ENCODE measurements at places on chromosomes 13 and 19.
A peak's percentile ranks its signal among the peaks of the same experiment; 100 is the strongest.

DNA sequence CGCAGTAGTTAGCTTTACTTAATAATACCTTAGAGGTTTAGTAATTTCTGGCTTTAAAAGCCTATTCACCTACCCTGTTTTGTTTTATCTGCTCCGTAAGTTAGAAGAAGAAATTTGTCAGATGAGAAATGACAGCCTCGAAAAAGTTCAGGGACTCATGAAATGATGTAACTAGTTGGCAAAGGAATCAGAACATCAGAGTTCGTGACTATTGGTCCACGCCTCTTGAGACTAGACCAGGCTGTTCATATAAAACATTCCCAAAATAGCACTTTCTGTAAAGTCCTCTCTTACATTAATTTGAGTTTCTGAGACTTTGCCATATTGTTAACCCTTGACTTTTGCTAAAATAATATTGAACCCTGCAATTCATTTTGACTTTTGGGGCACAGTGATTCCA, 92.0 kb downstream of the HS6ST3 start:
- DNase-seq = peak; percentile 14

- DNase-seq = peak; percentile 97
Measured at GRCh38 chr19:57240311-57241090, at the start of gene ZNF805. Gene ZNF805, plus strand, starts transcription at chr19:57240632. Its CDS starts 260 bp downstream, at chr19:57240892.

DNA sequence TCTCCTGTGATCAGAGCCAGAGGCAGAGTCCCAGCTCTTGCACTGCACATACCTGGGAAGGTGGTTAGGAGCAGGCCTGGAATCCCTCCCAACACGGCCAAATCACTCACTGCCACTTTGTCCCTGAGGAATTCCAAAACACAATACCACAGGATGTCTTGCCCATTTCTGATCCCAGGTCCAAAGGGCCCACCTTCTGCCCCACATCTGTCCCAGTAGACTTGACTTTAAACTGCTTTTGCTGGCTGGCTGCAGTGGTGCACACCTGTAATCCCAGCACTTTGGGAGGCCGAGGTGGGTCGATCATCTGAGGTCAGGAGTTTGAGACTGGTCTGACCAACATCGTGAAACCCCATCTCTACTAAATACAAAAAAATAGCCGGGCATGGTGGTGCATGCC, 18.9 kb downstream of the ZNF536 start:
- DNase-seq = no peak

GRCh38 chr13:36715841-36716240, 42.0 kb downstream of the SERTM1 start:
- no peak for DNase-seq

DNA sequence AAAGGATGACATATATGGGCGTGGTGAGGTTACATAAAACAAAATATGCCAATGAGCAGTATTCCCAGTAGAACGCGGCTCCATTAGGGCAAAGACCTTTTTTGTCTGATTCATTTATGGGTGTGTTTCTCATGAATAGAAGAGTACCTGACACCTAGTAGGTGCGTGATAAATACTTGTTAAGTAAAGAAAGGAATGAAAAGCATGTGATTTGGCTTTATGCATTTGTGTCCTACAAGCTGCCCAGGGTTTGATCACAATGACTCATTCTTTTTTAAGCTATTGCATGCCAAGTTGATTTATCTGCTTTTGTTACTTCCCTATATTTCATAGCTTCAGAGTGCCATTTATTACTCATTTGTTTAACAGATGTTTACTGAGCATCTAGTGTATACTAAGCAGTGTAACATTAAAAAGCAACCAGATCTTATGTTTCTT, 19.1 kb upstream of the KCTD4 start:
- no peak for DNase-seq

DNA sequence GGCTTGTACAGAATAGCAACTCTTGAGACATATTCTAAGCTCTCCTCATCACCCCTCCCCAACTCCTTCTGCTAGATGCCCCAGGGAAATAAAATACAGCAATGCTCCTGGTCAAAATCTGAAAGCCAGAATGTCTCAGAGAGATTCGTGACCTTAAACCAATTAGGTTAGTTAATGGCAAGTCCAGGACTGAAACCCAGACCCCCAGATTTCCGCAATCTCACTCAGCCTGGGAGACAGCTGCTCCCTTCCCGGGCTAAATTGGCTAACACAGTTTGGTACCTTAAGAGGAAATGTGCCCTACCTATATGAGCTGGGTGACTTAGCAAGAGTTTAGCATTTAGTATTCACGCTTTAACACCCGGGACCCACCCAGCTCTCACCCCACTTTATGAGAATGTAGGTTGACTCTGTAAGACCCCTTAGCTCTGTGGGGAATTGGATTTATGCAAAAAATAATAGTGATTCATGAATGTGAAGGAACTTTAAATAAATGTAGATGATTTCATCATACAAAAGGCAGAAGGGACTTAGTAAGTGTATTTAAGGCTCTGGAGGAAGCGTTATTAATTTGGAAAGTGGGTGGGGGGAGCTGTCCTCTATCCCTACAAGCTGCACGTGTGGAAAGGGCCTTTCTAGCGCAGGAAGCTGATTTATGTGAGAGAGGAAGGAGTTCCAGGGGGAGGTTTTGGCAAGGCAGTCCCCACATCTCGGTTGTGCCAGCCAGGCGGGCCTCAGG, 1.1 kb downstream of the DLEU7 start:
- DNase-seq = peak; percentile 51

DNA sequence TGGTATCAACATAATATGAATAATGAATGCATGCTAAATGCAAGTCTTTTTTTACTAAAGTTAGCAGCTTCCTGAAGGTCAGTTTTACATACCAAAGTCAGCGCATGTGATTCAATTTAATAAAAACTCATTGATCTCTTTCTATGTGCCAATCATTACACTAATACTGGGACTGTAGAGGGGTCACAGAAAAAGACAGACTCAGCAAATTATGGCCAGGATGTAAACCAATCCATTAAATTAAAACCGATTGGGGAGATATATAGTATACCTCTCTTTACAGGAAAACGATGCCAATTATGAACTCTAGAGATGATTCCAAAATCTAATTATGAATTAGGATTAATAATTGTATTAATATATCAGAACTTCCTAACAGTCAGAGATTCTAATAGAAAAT, 624.4 kb upstream of the PCDH20 start:
- DNase-seq = no peak

DNA sequence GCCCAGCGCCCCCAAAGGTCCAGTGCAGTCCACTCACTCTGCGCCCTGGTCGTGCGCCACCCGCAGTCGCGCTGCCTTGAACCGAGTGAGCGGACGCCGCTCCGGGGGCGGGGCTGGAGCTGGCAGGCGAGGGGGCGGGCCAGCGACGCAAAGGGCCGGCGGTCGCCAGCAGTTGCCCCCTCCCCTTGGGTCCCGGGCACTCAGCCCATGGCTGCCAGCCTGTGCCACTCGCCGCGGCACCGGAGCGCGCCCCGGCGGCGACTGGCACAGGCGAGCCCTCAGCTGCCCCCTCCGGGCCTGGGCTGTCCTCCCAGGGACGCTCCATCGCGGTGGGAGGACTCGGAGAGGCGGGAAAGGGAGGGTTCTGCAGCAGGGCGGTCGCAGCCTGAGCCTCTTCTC, at the start of gene S1PR5:
Gene S1PR5 (minus strand): TSS at position 87 of the 399 bp plus-strand sequence. CDS start 2,436 bp downstream, outside the sequence.
- DNase-seq = no peak

DNA sequence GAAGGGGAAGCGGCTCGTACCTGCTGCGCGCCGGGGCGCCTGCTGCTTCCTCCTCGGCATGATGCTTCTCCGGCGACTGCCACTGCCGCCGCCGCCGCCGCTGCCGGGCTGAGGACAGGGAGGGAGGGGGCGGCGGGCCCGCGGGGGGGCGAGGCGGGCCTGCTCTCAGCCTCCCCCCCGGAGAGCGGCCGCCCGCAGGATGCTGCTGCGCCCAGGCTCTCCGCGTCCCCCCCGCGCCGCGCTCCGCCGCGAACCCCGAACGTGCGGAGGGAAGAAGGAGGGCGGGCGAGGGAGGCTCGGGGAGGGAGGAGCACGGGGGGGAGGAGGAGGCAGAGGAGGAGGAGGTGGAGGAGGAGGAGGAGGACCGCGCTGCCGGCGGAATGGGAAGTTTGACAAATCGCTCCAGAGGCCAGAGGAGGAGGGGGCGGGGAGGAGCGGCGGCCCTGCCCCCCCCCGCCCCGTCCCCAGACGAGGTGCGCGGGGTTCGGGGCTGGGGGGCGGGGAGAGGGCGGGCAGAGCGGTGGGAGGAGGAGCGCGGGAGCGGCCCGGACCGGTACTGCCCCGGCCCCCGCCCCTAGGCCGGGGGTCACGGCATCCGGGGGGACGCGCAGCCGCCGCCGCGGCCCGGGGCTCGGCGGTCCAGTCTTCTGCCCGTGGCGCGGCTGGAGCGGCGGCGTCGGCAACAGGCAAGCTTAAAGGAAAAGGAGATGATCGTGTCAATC, at the start of gene TSHZ3:
Gene TSHZ3 (minus strand): TSS at position 277 of the 722 bp plus-strand sequence. CDS start 217 bp downstream, at position 60.
- peak; percentile 89 for DNase-seq

GRCh38 chr19:30049846-30050667, 108.0 kb downstream of the URI1 start:
- peak; percentile 27 for DNase-seq

DNA sequence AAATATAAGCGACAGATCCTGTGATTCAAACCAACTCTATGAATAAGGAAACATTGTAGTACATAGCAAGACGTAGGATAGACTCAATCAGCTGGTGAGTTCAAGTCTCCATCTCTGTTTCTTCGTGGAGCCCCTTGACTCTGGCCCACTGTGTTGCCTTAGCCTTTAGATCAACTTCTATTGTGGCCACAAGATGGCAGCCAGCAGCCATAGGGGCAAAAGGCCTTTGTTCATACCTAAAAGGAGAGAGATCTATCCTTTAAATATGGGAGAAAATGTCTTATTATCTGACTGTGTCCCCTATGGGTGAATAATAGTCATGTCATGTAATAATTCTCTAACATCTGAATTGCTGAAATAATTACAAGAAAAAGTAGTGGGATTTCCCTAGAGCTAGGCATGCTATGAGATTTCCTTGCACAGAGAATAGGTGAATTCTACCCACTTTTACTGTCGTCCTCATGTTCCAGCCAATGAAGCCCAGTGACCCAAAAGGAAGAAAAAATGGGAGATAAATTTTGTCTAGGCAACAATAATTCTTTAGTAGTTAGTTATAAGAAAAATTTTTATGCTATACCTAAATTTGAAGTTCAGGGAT, 129.4 kb downstream of the PCDH20 start:
- no peak for DNase-seq

- no peak for DNase-seq
Measured at GRCh38 chr19:7734220-7735203, 2.6 kb upstream of the CLEC4G start.

GRCh38 chr19:10105509-10106099, 558 bp upstream of the PPAN start:
- DNase-seq = no peak

- peak; percentile 78 for DNase-seq
Measured at GRCh38 chr19:38455031-38455430, 21.5 kb downstream of the RYR1 start.

- peak; percentile 65 for DNase-seq
Measured at GRCh38 chr19:610801-611480, 21.3 kb downstream of the HCN2 start.

DNA sequence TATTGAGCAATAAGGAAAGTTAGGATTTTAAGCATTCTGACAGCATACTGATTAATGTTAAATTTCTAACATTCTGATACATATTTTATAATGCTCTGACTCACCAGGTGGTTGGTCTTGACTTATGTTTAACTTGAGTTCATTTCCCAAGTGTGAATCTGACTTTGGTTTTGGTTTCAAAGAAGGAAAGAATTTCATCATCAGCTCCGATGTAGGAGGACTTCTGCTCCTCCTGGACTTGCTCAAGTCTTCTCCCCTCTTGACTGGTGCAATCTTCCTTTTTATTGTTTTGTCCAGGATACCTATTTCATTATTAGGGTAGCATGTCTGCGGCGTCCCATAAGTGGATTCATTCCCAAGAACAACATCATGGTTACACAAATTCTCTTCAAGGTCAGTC, 141.3 kb downstream of the RNF17 start:
- no peak for DNase-seq

Measured in eye (tissue), 1 donor.